ENCODE measurements at places on chromosomes 7 and 10.

GRCh38 chr7:17150018-17150417 lies 148.4 kb upstream of the AHR start:
- DNase-seq, result no peak

GRCh38 chr7:6618621-6619020 lies 3.2 kb downstream of the ZNF853 start:
- no peak for DNase-seq

DNA sequence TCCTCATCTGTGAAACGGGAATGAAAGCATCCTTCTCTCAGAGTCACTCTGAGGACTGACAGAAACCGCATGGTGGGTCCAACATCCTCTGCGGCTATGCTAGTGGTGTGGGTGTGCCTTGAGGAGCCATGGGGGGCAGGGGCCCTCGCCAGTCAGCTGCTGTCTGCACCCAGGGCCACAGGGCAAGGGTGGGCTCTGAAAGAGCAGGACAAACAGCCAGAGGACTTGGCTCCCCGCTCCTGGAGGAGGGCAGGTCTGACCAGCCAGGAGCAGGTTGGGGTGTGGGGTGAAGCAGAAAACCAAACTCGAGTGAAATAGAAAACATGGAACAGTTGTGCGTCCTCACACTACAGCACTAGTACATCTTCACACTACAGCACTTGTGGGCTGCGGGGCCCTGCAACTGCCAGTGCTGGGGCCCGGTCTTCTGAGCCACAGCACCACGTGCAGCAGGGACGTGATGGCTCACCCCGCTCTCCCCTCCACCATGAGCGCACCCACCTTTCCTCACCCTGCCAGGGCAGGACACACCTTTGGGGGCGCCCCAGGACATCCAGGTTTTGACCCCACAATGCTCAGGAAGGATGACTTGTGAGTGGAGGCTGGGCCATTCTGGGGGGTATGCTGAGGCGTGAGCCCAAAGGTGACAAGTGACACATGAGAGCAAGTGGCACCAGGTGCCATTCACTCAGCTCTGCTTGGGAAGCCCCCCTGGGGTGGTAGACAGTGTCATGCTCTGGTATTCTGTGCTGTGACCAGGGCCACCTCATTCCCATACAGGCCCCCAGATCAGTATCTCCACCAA lies 96.1 kb upstream of the RET start:
- DNase-seq, result no peak

DNA sequence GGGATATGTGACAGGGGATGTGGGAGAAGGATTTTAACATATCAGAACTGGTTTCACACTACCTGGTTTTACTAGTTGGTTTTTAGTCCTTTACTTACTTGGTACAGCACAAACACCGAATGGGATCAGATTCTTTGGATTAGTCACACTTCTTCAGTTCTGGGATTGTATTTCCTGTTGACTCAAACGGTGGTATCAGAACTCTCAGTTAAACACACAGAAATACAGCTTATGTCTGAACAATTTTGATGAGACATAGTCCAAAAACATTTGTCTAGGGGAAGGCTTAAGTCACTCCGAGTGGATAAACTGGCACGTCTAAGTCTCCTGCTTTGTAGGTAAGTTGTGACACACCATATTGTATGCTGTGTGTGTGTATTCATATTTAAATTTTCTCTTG lies 480.5 kb downstream of the PHTF2 start:
- DNase-seq, result no peak

DNA sequence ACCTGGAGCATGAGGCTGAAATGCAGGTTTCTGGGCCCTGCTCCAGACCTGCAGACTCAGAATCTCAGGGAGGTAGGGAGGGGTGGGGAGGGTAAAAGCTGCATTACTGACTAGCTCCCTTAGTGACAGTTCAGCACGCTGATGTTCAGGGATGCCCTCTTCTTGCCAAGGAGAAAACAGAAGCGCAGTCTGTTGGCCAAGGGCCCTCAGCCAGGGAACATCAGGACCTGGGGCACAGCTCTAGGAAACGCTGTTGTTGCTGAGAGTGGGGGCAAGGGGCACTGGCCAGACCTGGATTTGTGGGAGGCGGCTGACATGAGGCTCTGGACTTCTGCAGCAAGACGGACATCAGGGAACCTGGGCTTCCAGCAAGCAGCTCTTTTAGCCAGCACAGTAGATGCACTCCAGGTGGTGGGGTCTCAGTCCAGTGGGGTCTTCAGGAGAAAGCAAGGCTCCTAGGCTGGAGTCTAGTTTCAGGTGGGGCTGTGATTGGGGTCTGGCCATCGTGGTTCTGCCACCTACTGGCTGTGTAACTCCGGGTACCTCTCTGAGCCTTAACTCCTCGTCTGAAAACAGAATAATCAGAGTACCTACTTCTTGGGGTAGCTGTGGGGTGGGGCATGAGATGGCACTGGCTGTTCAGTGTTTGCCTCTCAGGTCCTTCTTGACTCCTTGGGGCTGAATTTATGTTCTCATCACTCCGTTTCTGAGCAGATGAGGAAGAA lies 72.9 kb upstream of the PRLHR start:
- no peak for DNase-seq

GRCh38 chr10:7605565-7606295 lies 61.0 kb downstream of the ITIH5 start:
- no peak for DNase-seq

DNA sequence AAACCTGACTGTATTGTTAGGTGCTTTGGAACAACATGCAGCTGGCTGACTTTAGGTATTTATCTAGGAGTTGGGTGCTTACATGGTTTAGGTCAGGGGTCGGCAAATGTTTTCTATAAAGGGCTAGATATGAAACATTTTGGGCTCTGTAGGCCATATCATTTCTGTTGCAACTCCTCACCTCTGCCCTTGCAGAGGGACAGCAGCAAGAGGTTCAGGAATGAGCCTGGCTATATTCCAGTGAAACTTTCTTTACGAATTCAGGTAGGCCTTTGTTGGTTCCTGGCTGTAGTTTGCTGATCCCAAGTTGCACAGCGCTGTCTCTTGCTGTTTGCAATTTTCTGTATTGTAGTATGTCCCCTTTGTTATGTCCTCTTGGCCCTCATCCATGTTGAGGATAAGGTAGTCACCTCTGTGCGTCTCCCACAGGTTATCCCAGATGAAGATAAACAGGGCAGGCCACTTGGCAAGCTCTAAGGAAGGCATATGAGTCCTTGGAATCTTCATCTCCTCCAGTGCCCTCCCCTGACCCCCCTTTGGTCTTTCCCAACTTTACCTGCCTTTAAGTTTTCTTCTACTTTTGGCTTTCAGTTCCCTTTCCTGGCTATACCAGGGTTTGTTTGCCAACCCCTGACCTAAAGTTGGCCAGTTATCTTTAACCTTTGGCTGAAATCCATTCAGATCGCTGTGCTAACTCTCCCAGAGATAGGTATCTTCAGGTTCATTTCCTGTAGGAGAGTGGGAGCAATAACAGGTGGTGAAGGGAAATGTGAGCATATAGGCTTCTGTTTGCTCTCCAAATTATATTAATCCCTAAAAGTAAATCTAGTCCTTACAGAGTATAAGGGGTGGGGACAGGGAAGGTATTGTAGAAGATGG lies 36.1 kb downstream of the SGPL1 start:
- DNase-seq, result no peak

DNA sequence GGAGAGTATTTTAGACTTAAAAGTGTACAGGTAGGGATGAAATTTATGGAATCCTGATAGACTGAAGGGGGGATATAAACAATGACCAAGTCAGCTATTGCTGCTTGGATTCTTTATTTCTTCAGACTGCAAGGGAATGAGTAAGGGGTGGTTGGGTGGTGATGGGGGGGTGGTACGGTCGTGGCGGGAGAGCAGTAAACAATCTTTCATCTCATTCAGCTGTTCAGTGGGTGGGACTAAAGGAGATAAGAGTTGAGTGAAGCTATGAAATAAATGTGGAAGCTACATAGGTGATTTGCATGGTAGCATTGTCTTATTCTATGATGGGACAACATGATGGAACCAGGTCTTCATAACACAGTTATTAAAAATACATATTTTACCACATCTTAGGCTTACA lies 1.8 kb downstream of the SEPTIN7 start:
- peak; percentile 19 for DNase-seq

- no peak for DNase-seq
Observed at GRCh38 chr7:42494199-42494710, 257.2 kb upstream of the GLI3 start.

DNA sequence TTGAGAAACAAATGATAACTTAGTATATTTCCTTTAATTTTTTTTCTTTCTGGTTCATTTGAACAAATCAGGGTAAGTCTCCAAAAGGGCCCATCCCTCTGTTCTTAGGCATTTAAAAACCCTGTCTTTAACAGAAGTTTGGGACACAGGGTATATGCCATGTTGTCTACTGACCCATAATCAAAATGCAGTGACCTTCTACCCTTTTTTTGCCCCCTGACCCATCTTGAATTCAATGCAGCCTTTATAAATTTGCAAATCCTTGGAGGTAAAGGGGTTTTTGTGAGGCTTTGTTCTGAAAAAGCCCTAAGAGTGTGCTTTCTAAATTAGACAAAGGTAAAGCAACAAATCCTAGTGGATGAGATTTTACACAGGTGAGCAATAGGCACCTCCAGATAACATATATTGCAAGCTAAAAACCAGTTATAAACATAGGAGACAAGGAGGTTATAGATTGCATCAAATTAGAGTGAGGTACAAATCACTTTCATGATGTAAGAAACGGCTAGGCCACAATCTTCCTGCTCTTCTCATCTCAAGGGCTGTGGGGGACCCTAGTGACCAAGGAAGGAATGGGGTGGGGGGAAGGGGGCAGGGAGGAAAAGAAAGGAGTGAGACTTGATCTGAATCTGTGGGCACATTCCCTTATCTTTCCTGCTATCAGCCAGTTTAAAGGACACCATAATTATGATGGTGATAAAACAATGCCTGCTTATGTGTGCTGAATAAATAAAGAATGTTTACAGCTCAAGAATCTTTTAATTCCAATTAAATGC lies 2.7 kb downstream of the SKIDA1 start:
- no peak for DNase-seq

DNA sequence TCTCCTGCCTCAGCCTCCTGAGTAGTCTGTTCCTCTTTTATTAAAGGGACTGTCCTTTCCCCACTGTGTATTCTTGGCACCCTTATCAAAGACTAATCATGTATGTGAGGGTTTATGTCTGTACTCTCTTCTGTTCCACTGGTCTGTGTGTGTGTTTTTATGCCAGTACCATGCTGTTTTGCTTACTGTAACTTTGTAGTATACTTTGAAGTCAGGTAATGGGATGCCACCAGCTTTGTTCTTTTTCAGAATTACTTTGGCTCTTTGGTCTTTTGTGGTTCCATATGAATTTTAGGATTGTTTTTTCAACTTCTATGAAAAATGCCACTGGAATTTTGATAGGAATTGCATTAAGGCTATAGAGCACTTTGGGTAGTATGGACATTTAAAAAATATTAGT lies 14.1 kb upstream of the AMZ1 start:
- no peak for DNase-seq

GRCh38 chr10:72315054-72315453 lies 39.7 kb downstream of the DNAJB12 start:
- DNase-seq, result no peak

GRCh38 chr10:5546891-5547680 lies 22.3 kb downstream of the CALML3 start:
- DNase-seq, result no peak

- no peak for DNase-seq
Observed at GRCh38 chr10:79050896-79051555, 17.7 kb upstream of the ZMIZ1 start.

GRCh38 chr7:123355576-123356190 lies 155.9 kb upstream of the SLC13A1 start:
- DNase-seq, result no peak

DNA sequence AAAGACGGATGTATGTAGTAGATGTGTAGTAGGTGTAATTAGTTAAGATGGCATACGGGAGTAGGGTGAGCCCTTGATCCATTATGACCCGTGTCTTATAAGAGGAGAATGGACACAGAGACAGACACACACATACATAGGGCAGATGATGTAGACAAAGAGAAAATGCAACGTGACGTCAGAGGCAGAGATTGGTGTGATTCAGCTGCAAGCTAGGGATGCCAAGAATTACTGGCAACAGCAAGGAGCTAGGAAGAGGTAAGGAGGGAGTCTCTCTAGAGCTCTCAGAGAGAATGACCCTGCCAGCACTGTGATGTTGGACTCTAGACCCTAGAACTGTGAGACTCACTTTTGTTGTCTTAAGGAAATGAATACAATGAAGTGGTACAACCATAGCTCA lies 247.0 kb upstream of the HABP2 start:
- DNase-seq, result no peak

DNA sequence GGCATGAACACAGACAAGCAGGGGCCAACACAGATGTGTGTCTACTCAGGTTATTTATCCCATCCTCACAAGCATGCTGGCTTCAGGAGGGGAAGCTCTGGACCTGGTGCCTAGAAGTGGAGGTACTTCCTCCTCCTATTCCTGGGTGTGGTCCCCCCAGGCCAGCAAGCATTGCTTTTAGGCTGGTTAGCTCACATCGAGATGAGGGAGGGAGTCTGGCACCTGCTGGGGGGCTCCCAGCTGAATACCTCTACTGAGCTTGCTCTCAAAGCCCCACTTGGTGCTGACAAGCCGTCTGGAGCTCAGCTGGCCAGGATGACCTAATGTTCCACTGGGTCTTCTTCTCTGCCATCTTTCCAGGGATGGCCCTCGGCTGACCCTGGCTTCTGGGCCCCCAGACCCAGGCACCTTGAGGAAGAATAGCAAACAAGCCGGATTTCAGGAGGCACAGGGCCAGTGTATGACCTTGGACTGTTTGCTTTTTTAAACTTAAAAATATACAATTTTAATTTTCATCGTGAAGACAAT lies 26.8 kb downstream of the FAM241B start:
- no peak for DNase-seq
